ENCODE measurements at places on chromosomes 7 and 10.
A peak's percentile ranks its signal among the peaks of the same experiment; 100 is the strongest.

GRCh38 chr10:11425676-11426075 is 185.8 kb downstream of the USP6NL start:
- no peak for DNase-seq

- no peak for DNase-seq
Observed at GRCh38 chr7:114821030-114821900, 100.6 kb upstream of the MDFIC start.

DNA sequence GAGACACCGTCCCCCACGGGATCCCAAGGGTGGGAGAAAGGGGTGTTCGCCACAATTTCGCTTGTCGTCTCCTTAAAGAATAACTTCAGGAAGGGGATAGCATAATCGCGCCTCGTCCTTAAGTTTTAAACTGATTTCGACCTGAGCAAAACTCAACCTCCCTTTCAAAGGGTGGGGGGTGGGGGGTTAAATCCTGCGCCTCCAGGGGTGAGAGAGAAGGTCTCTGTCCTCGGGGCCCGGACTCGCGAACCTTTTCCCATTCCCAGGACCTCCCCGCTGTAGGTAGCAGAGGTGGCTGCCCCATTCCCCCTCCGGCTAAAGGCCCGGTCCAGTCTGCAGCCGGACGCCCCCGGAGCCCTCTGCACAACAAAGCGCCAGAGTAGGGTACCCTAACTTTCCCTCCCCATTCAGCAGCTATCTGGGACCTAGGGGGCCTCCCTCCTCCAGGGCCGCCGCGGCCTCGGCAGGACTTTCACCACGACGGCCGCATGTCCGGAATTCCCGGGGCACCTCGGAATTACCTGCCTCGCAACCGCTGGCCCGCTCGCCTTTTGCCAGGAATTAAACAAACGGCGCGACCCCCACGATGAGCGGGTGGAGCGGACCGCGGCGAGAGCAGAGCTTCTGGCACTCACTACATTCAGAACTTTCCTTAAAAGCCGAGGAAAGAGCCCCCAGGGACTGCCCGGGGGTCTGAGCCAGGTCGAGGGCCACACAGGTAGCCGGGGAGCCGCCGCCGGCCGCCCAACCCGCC is 1.7 kb downstream of the CDK6 start:
- no peak for DNase-seq

- peak; percentile 82 for DNase-seq
Observed at GRCh38 chr7:72538856-72539255, 126.7 kb upstream of the CALN1 start.

DNA sequence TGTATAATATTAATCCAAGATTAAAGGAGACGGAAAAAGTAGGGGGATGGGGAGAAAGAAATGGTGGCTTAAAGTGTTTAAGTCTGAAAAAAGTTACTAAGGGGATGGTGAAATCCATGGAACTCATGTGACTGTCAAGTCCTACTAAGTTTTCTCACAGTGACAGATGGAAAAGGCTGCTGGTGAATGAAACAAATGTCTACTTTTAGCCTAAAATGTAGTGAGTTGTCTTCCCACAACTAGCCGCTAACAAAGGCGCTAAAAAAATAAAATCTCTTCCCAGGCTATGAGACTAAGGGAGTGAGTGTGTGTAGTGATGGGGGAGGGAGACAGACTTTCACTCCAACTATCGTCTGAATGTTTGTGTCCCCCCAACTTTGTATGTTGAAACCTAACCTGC is 12.6 kb downstream of the VIM start:
- DNase-seq, result no peak

GRCh38 chr7:100726996-100727761 is 6.2 kb upstream of the ZAN start:
- no peak for DNase-seq

GRCh38 chr10:76869931-76870330 is 767.7 kb downstream of the KCNMA1 start:
- DNase-seq, result no peak

- no peak for DNase-seq
Observed at GRCh38 chr10:110303681-110304080, 1.0 kb downstream of the SMNDC1 start.

DNA sequence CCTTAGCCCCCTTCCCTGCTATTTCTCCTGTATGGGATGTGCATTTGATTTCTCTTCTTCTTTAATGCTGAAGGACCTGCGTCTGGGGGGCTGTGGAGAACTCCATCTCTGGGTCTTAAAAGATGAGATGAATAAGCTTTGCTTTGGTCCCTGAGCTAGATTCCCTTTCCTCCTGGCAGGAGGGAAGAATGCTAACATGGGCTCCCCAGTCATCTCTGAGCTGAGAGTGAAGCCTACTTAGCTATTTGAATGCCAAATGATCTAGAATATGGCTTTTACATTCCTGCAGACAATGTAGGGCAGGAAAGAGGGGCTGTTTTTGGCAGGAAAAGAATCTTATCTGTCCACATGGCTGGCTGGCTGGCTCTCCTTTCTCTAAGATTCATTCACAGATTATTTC is 62.6 kb upstream of the EFCAB10 start:
- no peak for DNase-seq
